ENCODE measurements at places on chromosomes 7 and 10.

- DNase-seq: no peak
These were observed 19.9 kb downstream of the STMP1 start for GRCh38 chr7:135682191-135682590.

DNA sequence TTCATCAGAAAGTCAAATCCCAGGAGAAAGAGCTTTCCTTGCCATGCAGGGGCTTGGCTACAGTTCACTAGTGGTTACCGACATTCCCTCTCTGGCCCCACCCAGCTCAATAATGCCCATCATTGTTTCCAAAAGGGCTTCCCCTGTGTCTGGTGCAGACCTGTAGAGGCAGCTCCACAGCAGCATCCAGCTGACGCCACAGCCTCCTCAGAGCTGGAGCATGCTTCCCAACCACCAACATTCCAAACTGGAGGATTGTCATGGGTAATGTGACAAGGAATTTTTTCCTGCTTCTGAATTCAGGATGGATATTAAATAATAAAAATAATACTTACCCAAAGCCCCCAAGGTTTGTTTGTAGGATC lies 77.4 kb downstream of the ZNF365 start:
- no peak for DNase-seq

DNA sequence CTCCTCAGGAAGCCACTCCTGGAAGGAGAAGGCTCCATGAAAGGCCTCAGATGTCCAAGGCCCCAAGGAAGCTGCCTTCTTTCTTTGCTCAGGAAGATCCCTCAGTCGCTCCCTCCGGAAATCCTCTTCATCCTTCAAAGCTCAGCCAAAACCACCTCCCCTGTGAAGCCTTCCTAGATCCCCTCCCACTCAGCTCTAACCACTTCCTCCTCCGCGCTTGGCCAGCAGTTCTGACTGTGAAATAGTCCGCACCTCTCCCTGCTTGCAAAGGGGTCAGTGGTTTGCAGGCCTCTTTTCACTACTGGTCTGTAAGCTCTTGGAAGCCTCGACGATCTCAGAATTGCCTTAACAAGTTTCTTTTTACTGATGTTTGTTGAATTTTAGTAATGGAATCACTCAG lies 23.9 kb downstream of the PYROXD2 start:
- no peak for DNase-seq

DNA sequence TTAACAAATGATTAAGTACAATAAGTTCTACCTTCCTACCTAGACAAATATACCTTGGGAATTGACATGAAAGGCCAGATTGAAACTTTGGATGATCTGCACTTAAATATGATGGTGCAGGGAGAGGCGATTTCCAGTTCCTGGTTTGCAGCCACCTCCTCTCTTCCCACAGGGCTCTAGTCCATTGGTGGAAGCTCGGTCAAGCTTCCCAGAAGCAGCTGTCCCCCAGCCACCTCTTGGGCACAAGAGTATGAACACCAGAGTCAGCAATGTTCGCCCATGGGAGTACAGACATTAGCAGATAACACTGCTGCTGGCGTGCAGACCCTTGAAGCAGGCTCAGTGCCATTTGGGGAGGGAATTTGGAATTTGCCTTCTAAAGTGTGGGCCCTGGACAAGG lies 1.5 kb upstream of the CPVL start:
- no peak for DNase-seq

All from MM.1S (cell line).